ENCODE measurements at places on chromosomes 4 and X. TPM values are rescaled to one million over a fixed set of nuclear protein-coding genes. Genes with fewer than 3 reads are reported as not detected.
A peak's percentile ranks its signal among the peaks of the same experiment; 100 is the strongest.

- DNase-seq, result peak; percentile 5
These were observed 59.1 kb upstream of the USP9X start for GRCh38 chrX:41025926-41026701.

- DNase-seq, result no peak
These were observed 98.6 kb downstream of the AFAP1 start for GRCh38 chr4:7841071-7841470.

DNA sequence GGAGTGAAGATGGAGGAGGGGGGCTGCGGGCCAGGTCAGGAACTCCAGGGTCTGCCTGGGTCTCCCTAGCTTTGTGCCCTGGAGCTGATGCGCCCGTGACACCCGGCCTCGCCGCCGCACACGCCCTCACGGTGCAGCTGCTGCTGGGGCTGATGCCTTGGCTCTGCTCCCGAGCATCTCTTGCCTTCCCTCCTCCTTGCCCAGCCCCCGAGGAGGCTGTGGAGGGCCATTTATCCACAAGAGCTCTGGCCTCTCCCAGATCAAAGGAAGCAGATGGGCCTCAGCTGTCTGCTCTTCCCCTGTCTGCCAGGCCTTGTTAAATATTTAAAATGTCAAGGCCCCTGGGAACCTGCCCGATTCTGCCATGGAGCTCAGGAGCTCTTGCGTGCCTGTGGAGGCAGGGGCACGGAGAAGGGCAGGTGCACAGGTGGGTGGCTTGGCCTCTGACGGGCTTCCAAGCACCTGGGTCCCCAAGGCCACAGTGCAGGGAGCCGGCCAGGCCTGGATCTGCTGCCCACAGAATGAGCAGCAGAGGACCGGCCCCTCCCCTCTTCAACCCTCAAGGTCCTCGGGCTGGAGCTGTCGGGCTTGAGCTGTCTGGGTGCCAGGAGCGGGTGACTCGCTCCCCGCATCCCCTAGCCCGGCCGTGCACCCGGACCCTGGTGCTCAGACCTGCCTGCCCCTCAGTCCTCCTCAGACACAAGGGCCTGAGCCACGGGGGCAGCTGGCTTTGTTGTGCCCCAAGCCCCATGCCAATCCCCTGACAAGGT is 20.3 kb downstream of the ATP2B3 start:
- DNase-seq, result no peak

DNA sequence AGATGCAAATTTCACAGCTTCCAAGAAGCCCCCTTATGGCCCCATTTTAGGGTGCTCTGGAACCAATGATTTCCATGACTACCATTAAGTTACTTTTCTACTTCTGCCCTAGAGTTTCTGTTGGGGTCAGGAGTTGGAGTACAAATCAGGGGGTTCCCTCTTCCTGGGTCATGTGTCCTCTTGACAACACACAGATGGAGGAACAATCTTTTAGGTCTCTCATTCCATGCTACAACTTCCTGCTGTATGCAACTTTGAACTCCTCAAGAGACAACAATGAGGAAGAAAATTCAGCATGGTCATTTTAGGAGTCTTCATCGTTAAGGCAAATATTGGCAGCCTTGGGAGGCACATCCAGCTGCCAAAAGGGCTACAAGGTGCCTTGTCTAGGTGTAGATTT is 79.7 kb downstream of the SEL1L3 start:
- no peak for DNase-seq

DNA sequence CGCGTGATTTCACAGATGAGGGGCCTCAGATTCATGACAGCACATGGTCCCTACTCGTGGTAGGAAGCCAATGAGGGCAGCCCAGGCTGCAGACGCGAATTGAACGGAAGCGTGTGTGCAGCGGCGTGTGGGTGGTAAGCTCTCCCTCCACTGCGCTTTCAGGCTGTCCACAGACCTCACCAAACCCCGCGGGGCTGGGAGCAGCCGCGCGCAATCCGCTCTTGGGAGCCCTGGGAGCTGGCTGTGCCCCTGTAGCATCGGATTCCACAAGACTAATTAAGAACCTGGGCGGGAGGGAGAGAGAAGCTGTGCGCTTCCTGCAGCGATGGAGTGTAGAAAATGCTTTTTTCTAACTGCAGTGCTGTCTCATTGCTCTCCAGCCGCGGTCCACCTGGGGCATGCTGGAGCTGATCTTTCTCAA is 134.9 kb downstream of the STOX2 start:
- DNase-seq, result no peak

DNA sequence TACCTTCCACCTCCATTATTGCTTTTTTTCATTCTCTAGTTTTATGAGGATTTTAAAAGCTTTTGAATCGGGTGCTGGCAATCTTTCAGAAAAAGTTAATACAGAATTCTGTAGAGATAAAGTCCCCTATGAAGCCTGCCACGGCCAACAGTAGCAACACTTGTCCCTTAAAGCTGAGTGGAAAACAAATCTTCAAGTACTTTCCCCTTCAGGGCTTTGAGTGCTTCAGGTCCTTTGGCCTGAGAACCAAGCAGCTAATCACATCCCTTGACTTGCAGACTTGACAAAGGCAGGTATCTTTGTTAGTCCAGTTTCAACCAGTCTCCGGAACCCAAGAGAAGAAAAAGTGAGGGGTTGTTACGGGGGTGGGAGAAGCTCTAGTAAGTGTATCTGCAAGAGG is 144.4 kb downstream of the ATG4A start:
- DNase-seq, result no peak

- peak; percentile 30 for DNase-seq
These were observed 150.4 kb downstream of the MGST2 start for GRCh38 chr4:139815778-139816601.

- no peak for DNase-seq
These were observed 49.1 kb downstream of the DHRSX start for GRCh38 chrX:2451501-2452316.

ZNF157 gene
- total RNA-seq, result not detected

DNA sequence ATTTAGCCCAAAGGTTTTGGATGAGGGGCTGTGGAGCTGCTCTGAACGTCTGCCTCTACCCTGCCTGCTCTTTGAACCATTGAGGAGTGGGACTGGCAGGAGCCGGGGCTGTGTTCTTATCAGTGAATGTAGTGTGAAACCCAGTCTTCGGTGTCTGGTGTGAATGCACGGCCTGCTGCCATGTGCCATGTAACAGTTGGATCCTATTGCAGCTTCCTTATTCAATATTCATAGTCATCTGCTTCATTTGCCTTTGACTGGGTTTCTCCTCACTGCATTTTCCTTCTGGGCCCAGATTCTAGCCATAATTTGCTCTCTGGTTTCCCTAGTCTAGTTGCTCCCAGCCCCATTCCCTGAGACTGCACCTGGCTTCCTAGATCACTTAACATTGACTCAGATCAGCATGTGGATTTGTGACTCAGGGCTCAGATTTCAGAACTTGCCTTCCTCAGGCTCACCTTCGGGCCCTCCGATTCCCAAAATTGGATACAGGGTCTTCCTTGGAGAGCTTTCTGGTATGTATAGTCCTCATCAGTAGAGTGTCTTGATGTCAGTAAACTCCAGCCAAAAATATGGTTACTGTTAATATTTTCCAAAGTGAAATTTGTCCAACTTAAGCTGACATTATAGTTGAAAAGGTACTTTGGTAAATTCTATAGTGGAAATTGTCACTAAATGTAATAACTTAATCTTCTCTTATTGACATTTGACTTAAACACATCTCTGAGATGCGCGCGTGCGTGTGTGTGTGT is 94.0 kb upstream of the DDIT4L start:
- DNase-seq, result no peak
